Ovary (tissue), 10 donors: ENCODE measurements at places on chromosomes 1 and 21.

DNA sequence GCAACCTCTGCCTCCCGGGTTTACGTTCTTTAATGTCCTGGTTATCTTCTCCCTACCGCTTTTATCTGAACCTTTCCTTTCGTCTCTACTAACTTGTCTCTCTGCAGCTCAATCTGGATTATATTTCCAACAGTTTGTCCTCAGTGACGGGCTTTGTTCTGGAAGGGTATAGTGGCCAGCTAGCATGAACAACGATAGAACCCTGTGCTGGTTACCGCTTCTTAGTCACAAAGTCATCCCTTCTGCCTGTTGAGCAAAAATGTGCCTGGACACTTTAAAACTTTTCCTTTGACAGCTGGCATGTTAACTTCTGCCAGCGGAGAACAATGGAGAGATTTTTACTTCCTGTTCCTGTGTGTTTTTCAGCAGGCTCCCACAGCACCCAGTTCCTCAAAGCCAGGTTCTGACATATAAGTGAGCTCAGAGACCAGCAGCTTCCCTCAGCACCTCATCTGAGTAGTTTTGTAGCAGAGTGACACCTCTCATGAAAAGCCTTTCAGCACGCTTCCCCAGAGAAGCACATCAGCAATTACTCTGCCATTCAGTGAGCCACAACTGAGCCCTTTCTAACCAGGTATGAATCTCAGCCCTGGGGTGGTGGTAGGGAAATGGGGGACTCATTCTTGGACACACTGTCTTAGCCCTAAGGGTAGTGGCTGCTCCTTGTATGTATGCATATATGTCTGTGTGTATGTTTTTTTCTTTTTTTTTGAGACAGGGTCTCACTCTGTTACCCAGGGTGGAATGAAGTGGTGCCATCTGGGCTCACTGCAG lies 23.6 kb upstream of the CCDC17 start:
- DNase-seq, result no peak

GRCh38 chr21:25912402-25912746 lies 177.6 kb downstream of the GABPA start:
- DNase-seq, result no peak

DNA sequence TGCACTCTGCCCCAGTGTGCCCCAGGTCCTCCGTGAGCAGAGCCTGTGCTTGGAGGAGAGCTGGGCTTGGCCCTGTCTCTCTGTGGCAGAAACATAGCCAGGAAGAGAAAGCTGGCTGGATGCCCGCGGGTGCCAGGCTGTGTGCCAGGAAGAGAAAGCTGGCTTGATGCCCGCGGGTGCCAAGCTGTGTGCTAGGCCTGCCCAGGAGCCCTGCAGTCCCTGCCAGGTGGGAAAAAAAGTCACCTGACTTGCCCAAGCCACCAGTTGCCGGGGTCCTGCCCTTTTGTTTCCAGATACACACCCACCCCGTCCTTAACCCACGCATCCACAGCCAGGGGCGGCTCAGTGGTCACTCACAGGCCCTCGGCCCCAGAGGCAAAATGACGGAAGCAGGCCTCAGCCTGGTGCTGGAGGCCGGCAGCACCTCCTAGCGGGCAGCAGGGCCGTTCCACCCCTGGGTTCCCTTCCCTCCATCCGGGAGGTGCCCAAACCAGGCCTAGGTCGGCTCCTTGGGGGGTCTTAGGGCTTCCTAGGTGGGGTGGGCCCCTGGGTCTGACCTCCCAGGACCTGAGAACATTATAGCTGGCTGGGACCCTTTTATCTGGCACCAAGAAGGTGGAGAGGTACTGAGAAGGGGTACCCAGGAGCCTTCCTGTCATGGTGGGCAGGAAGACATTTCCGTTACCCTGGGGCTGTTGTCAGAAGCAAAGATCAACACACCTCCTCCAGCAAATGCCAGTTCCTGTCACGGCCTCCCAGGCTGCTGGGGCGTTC lies 9.1 kb downstream of the ITGB2 start:
- DNase-seq, result no peak

DNA sequence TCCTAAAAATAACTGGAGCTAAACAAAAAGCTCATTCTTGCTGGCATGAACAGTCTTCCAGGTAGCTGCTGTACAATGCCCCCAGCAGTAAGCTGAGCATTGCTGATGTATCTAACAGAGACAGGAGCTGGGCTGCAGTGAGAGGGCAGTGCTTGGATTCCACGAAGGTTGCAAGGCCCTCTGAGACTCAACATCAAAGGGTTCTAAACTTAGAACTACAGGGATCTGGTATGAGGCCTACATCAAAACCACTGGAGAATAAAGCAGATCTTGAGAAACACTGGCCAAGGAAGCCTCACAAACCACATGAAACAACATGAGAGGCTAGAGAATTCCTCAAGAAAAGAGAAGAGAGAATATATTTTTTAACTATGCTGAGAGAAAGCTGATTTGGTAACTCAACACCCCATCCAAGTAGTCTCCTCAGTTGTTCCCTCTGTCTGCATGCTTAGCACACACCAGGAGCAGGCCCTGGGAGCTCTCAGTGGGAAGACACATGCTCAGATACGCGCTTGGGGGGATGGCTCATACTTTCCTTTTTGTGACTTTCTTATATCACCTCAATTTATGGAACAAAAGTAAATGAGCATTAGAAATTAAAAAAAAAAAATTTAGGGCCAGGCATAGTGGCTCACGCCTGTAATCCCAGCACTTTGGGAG lies 27.7 kb downstream of the DSTYK start:
- DNase-seq, result no peak

- DNase-seq, result no peak
Observed at GRCh38 chr1:94709891-94710581, 110.1 kb upstream of the SLC44A3 start.

GRCh38 chr1:3651930-3652547 lies at the start of gene TP73:
Gene TP73, plus strand, starts transcription at chr1:3652516. Its CDS starts 29,850 bp downstream, at chr1:3682366.
- DNase-seq, result peak; percentile 61

DNA sequence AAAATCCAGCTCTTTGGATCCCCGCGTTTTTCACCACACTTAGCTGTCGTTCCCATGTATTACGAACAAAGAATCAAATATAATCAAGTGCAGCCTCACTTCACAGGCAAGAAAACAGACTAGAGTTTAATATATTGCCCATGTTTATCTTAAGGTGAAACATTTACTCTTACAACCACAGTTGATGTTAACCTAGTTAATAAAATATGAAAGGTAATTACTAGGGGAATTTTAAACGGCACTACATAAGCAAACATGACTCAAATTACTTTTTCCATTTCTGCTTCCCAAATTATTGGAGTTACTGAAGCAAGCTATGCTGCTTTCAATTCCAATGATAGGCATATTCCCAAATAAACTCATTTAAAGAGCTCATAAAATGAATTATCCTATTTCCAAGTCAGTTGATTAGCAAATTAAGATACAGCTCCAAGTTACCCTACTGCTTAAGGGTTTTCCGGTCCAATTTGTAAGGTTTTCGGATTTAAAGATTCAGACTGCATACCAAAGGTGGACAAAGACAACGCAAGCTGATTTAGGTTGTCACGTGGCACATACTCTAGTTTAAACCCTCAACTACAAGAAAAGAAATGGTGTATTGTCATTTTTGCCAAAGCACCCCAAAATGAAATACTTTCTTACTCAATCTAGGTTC lies 5.9 kb downstream of the COX20 start:
- DNase-seq, result no peak

DNA sequence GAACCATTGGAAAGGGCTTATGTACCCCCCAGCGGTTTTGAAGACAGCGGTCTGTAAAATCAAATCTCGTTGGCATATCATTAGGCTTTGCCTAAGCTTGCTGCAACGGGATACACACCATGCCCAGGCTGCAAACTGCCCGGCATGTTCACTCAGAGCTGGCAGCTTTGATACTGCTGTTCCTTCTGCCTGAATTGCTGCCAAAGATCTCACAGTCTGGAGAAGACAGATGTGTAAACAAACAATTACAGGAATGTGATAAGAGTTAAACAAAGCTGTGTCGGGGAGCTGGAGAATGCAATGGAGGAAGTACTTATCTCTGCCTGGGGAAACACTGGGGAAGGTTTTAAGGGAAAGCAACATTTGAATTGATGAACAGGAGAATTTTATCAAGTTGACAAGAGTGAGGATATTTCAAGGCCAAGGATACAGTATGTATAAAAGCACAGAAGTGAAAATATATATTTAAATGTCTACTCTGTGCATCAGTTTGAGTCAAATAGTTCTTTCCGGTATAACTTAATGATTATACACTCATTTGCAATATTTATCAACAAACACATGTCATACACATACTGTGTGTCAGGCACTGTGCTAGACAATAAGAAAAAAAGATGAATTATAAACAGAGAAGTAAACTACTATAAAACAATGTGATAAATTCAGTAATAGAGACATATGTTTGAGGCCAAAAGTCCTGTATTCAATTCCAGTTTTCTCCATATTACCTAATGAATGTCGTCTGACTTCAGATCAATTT lies 29.9 kb downstream of the CHML start:
- DNase-seq, result no peak

- DNase-seq, result no peak
Observed at GRCh38 chr1:170701962-170702361, 38.0 kb downstream of the PRRX1 start.

GRCh38 chr1:186837806-186838205 lies 9.1 kb downstream of the PLA2G4A start:
- DNase-seq, result no peak

DNA sequence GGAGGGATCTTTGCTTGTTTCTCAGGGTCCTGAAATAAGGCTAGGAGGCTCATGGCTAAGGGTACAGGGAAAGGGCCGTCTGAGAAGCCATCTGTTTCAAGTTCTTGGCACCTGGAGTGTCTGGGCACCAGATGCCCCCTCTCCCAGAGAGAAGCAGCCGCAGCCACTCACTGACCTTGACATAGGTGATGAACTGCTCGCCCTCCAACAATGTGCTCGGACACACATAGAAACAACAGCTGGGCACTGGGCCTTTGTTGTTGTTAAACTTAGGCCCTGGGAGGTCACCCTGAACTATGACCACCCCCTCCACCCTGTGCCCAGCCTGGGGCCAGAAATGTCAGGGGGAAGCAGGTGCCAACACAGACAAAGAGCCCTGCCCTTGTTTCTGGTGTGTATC lies 9.2 kb upstream of the TNNI1 start:
- no peak for DNase-seq

- no peak for DNase-seq
Observed at GRCh38 chr1:4755301-4755845, 101.0 kb downstream of the AJAP1 start.

- DNase-seq, result no peak
Observed at GRCh38 chr1:3658231-3658615, 5.9 kb downstream of the TP73 start.

DNA sequence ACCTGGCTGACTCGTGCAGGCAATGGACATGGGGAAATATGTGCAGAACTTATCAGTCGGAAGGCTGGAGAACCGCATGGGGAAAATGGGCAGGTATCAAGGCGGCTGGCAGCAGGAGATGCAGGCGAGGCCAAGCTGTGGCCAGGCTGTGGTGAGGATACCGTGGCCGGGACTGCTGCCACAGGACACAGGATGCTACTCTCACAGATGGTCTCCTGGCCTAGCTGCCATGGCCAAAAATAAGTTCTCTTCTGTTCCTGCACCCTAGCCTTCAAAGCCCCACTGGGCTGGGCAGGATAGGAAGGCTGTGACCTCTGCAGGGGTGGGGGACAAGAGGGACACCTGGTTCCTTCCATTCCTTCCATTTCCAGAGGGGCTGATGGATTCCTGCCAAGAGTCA lies 26.4 kb downstream of the TEX35 start:
- no peak for DNase-seq

DNA sequence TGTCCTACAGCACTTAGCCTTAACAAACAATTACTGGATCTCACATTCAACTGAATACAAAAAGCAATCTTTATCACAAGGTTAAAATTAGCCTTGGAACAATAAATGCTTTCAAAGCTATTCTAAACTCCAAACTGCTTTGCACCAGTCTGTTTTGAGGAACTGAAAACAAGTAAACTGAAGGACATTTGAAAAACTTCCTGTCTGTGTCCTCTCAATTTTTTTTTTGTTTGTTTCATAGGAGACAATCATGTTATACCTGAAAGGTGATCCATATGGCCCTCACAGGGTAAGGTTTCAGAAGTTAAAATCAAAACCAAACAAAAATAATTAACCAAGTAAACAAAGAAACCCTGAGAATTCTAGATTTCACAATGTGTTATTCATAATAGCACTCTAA lies 459.1 kb downstream of the DPYD start:
- DNase-seq, result no peak

DNA sequence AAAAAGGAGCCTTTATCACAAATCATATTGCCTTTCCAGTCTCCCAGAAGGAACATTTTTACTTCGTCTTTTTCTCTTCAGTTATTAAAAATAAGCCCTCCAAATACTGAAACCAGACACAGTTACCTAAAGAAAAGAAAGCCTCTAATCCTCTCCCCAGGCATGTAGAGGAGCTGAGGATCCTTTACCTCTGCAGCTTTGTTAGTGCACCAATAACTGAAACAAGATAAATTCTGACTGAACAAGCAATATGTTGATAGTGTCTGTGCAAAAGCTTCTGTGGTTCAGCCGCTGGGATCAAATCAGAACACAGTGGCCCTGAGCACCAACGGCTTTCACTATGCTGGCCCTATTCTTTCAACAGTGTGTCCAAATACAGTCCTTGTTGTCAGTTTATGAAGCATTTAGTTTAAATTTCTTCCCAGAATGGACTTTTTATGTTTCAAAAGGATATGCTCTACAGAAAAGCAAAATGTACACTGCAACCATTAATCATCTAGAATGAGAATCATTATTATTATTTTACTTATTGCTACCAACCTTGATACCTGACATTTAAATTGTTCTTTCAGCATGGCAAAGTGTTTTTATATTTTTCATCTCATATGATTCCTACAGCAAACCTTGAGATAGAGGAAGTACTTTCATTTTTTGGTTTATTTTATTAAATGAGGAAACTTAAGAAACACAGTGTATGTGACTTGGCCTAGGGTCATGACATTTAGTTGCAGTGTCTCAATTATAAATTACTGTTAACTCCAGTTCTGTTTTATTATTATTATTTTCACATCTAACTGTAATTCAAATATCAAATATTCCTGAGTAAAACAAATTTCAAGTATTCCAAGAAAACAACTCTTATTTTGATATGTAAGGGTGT lies 217.9 kb downstream of the NEGR1 start:
- no peak for DNase-seq

DNA sequence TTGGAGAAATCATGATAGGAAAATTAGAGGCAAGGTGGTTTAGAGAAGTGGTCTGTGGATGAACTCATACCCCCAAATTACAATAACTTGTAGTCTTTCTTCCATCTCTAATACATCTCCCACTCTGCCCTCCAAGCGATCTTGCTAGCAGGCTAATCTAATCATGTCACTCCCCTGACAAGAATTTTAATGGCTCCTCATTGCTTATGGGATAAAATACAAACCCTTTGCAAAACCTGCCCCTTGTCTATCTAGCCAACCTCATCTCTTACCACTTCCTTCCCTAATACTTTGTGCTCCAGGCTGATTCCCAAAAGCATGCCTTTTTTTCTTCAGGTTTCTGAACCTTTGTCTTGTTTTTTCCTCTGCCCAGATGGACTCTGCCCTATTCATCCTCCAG lies 71.3 kb upstream of the LRRN2 start:
- no peak for DNase-seq

DNA sequence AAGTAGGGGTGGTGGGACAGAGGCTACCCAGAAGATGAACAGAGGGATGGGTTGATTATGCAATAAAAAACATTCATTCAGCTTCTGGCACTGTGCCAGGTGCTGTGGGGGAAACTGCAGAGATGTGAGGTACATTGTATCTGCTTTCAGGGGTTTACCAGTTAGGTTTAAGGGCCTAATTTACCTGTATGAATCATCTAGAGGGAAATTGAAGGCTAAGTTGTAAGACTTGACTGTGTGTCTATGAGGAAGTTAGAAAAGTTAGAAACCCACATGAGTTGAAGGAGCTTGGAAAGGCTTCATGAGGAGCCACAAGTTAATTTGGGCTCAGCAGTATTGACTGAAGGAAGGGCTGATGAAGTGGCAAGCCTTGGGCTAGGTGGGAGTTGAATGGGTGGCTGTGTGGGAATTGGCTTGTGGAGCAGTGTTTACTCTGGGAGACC lies 36.7 kb upstream of the APOBEC4 start:
- DNase-seq, result no peak
